Left ventricle myocardium inferior (tissue), 1 donor: ENCODE measurements at places on chromosomes 11 and 22. TPM values are rescaled to one million over a fixed set of nuclear protein-coding genes. Genes with fewer than 3 reads are reported as not detected.
A peak's percentile ranks its signal among the peaks of the same experiment; 100 is the strongest.

Gene GCAT
- 42.7 TPM for total RNA-seq

DNA sequence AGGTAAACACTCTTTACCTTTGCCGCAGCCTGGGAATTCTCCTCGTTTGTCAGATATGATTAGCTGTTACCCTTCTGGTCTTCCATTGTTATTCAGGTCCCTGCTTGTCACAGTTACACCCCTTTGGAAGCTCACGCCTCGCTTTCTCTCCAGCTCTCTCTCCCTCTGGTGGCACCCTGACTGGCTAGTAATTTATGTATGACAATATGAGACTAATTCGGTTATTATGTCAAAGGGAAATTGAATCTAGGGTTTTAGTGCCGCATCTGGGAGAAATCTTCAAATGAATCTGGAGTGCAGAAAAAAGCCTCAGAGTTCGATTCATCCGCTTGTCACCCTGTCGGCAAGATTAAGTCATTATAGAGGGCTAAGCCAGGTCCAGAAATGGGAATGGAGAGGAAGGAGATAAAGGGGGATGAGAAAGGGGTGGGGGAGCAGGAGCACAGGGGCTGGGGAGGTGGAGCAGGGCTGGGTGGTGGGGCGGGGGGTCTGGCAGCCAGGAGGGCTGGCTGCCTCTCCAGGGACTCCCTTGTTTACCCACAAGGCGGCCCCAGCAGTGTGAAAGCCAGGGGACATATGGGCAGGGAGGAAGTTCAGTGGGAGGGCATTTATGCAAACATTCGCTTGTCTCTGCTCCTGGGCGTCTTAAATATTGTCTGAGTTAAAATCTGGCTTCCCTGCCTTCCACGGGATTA, 179.0 kb upstream of the NECTIN1 start:
- H3K36me3 ChIP-seq: no peaks in the 10 kb centered on the region
- H3K4me3 ChIP-seq: no peak overlapping the region
- H3K27me3 ChIP-seq: peaks cover 7% of the 10 kb centered on the region

Gene MMP12
- total RNA-seq: not detected

GRCh38 chr11:118872403-118872821, 11.3 kb upstream of the CXCR5 start:
- H3K36me3 ChIP-seq: no peaks in the 10 kb centered on the region
- DNase-seq: no peak
- no peak overlapping the region for H3K4me3 ChIP-seq

- no peak overlapping the region for H3K27ac ChIP-seq
- H3K27me3 ChIP-seq: peaks cover 83% of the 10 kb centered on the region
- H3K4me1 ChIP-seq: no peaks in the 10 kb centered on the region
- DNase-seq: no peak
- no peaks in the 10 kb centered on the region for H3K36me3 ChIP-seq
- H3K4me3 ChIP-seq: no peak overlapping the region
Measured at GRCh38 chr22:36641902-36642640, 61.5 kb downstream of the CACNG2 start.

GRCh38 chr11:40203606-40204005, 1255.8 kb downstream of the LRRC4C start:
- no peak overlapping the region for H3K27ac ChIP-seq
- no peaks in the 10 kb centered on the region for H3K27me3 ChIP-seq
- no peaks in the 10 kb centered on the region for H3K4me1 ChIP-seq

Gene TREH
- total RNA-seq: not detected

GRCh38 chr11:83459798-83460197, 173.6 kb upstream of the CCDC90B start:
- DNase-seq: no peak
- H3K4me3 ChIP-seq: no peak overlapping the region
- no peak overlapping the region for H3K27ac ChIP-seq
- H3K27me3 ChIP-seq: no peaks in the 10 kb centered on the region
- H3K4me1 ChIP-seq: no peaks in the 10 kb centered on the region

GRCh38 chr22:24985826-24986214, 33.3 kb downstream of the KIAA1671 start:
- peaks cover 94% of the 10 kb centered on the region for H3K4me1 ChIP-seq
- H3K36me3 ChIP-seq: no peaks in the 10 kb centered on the region
- no peaks in the 10 kb centered on the region for H3K27me3 ChIP-seq
- H3K27ac ChIP-seq: peak overlapping the region; percentile 86

DNA sequence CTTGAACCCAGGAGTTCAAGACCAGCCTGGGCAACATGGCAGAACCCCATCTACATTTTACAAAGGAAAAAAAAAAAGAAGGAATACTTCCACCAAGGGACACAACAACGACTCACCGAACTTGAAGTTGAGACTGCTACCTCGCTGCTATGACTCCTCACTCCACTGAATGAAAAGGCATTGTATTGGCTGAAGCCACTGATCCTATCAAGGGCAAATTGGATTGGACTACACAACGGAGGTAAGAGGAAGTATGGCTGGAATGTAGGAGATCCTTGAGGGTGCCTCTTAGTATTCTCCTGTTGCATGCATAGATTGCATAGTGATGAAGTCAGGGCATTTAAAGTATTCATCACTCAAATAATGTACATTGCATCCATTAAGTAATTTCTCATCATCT, 97.9 kb downstream of the CWF19L2 start:
- peaks cover 20% of the 10 kb centered on the region for H3K36me3 ChIP-seq
- no peak for DNase-seq
- H3K4me3 ChIP-seq: no peak overlapping the region
- H3K4me1 ChIP-seq: no peaks in the 10 kb centered on the region
- no peaks in the 10 kb centered on the region for H3K27me3 ChIP-seq

DNA sequence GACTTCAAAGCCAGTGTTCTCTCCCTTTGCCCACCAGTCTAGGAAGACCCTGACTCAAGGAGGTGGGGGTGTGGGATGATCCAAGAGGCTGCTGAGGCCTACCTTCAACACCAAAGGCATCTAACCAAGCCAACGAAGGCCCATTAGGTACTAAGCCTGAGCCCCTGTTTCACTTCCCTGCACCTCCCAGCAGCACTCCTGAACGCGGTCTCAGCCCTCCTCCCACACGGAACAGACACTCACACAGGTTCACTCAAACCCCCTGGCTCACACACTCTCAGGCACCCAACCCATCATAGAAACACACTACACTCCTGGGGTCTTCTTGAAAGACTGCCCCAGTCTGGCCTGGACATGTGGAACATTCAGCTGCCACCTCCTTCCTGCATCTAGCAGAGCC, 40.7 kb downstream of the SLC22A12 start:
- peaks cover 77% of the 10 kb centered on the region for H3K27me3 ChIP-seq
- H3K4me1 ChIP-seq: no peaks in the 10 kb centered on the region
- H3K27ac ChIP-seq: no peak overlapping the region

Gene BCO2
- 169 TPM for total RNA-seq

Gene RELT
- total RNA-seq: 1.6 TPM

DNA sequence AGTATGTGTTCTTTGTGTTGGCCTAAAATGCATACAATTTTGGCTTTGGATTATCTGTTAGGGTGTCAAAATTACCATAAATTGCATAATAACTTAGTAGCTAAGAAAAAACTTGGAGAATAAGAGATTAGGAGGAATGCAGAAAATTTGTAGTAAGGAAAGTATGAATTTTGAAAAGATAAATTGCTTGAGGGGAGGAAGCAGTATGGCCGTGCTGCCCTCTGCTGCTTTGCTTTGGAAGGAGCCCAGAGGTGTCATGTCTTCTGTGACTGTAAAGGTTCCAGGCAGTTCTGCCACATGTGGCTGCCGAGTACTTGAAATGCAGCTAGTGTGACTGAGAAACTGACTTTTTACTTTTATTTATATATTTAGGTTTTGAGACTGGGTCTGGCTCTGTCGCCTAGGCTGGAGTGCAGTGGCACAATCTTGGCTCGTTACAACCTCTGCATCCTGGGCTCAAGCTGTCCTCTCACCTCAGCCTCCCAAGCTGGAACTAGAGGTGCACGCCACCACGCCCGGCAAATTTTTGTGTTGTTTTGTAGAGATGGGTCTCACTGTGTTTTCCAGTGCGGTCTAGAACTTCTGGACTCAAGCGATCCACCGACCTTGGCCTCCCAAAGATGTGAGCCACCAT, 1.8 kb downstream of the ADSL start:
- H3K36me3 ChIP-seq: peaks cover 42% of the 10 kb centered on the region
- H3K4me3 ChIP-seq: peak overlapping the region; percentile 86

DNA sequence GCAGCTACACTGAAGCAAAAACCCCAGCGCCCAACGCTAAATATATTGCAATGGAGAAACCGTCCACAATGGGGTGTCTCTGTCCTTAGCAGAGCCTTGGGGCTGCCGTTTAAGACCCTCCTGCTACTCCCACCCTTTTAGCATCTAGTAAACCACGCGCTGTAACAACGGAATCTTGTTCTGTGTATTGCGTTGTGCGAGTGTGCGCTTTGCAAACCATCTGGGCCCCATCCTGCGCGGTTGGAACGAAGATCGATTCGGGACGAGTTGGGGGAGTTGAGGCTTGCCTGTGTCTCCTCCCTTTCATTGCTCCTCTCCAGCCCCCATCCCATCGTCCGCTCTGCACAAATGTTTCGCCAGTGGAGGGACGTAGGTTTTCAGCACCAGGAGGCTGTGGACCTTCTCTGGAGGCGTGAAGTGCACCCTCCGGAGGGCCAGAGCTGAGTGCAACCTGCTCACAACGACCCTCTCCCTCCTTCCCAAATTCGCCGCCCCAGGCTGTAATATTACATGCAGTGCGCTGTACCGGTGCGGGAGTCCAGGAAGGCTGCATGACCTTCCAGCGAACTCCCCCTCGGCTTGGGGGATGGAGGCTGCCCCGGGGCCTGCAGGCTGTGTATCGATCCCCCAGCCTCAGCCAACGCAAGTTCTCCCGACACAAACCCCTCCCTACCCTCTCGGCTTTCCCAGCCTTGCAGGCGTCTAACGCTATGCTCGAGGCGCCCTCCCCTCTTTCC, 1.6 kb upstream of the KMT2A start:
- peaks cover 54% of the 10 kb centered on the region for H3K4me1 ChIP-seq
- peak overlapping the region; percentile 99 for H3K4me3 ChIP-seq
- DNase-seq: peak; percentile 19
- no peaks in the 10 kb centered on the region for H3K36me3 ChIP-seq
- no peaks in the 10 kb centered on the region for H3K27me3 ChIP-seq

- H3K27me3 ChIP-seq: peaks cover 43% of the 10 kb centered on the region
- no peaks in the 10 kb centered on the region for H3K36me3 ChIP-seq
- no peak overlapping the region for H3K27ac ChIP-seq
- DNase-seq: no peak
- no peaks in the 10 kb centered on the region for H3K4me1 ChIP-seq
Measured at GRCh38 chr22:22746963-22747933, 102.8 kb downstream of the GGTLC2 start.

DNA sequence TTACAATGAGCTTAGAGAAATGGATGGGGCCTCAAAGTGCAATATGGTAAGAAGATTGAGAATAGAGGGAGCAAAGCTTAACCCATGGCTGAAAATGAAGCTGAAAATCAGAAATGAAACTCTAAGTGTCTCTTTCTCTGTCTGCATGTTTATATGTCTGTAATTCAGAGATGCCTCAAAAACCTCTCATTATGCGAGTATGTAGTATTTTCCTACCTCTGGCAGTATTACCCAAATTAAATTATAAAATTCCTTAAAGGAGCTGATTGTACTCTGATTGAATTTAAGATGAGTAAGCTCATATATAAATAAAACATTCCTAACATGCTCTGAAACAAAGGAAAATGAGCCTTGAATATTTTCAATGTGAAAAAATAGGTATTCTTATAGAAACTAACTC, 39.8 kb upstream of the PRSS23 start:
- no peak overlapping the region for H3K27ac ChIP-seq
- no peak for DNase-seq
- H3K27me3 ChIP-seq: no peaks in the 10 kb centered on the region
- no peaks in the 10 kb centered on the region for H3K36me3 ChIP-seq

DNA sequence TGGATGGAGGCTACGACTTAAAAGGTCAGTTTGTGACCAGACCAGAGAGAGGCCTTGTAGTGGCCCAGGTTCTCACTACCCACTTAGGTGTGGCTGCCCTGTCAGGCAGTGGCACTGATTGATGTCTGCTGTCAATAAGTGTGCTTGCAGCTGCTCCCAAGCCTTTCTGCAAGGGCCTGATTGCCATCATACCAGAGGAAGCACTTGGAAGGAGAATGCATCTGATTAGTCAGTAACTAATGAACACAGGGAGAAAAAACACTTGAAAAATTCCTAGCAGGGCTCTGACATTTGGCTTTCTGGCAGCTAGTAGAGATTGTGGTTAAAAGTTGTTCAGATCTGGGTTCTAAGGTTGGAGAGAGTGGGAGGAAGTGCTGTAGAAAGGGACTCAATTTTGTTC, 107.5 kb downstream of the NAV2 start:
- no peak overlapping the region for H3K4me3 ChIP-seq
- H3K27me3 ChIP-seq: no peaks in the 10 kb centered on the region
- H3K36me3 ChIP-seq: no peaks in the 10 kb centered on the region
- no peak for DNase-seq

GRCh38 chr22:29031227-29032011, 30.2 kb downstream of the C22orf31 start:
- peak overlapping the region; percentile 65 for H3K4me3 ChIP-seq
- DNase-seq: no peak
- no peaks in the 10 kb centered on the region for H3K27me3 ChIP-seq
- H3K27ac ChIP-seq: peak overlapping the region; percentile 72
- H3K36me3 ChIP-seq: no peaks in the 10 kb centered on the region

Gene GP1BB
- not detected for total RNA-seq

- no peak overlapping the region for H3K4me3 ChIP-seq
- H3K36me3 ChIP-seq: no peaks in the 10 kb centered on the region
- peaks cover 25% of the 10 kb centered on the region for H3K27me3 ChIP-seq
- no peak overlapping the region for H3K27ac ChIP-seq
Measured at GRCh38 chr11:107908211-107908610, 20.0 kb upstream of the RAB39A start.

Gene SERPIND1
- total RNA-seq: 0.16 TPM

GRCh38 chr11:10638316-10638925, 55.1 kb downstream of the IRAG1 start:
- no peaks in the 10 kb centered on the region for H3K36me3 ChIP-seq
- H3K4me1 ChIP-seq: peaks cover 15% of the 10 kb centered on the region
- no peak overlapping the region for H3K27ac ChIP-seq
- DNase-seq: no peak
- H3K27me3 ChIP-seq: no peaks in the 10 kb centered on the region

Gene LRRC75B
- total RNA-seq: 5.6 TPM

GRCh38 chr11:30147293-30147692, 83.5 kb upstream of the FSHB start:
- peaks cover 4% of the 10 kb centered on the region for H3K4me1 ChIP-seq
- no peak overlapping the region for H3K4me3 ChIP-seq
- DNase-seq: no peak

- peaks cover 69% of the 10 kb centered on the region for H3K27me3 ChIP-seq
- peaks cover 4% of the 10 kb centered on the region for H3K4me1 ChIP-seq
- no peaks in the 10 kb centered on the region for H3K36me3 ChIP-seq
Measured at GRCh38 chr22:50141462-50141861, 29.1 kb upstream of the PANX2 start.

Gene ARHGAP8
- not detected for total RNA-seq

- peaks cover 6% of the 10 kb centered on the region for H3K4me1 ChIP-seq
- no peaks in the 10 kb centered on the region for H3K27me3 ChIP-seq
- no peak for DNase-seq
- H3K4me3 ChIP-seq: no peak overlapping the region
- no peaks in the 10 kb centered on the region for H3K36me3 ChIP-seq
- H3K27ac ChIP-seq: no peak overlapping the region
Measured at GRCh38 chr11:66580803-66581202, 12.1 kb downstream of the CCDC87 start.

Gene ABTB2
- total RNA-seq: 24.7 TPM

Gene MPPED2
- total RNA-seq: 10.8 TPM

Gene CCDC87
- 0.41 TPM for total RNA-seq

GRCh38 chr11:58832056-58832645, 12.4 kb downstream of the GLYATL2 start:
- no peak overlapping the region for H3K27ac ChIP-seq
- no peaks in the 10 kb centered on the region for H3K36me3 ChIP-seq
- no peaks in the 10 kb centered on the region for H3K4me1 ChIP-seq
- no peak overlapping the region for H3K4me3 ChIP-seq
- no peak for DNase-seq
- peaks cover 14% of the 10 kb centered on the region for H3K27me3 ChIP-seq
